ENCODE measurements at places on chromosomes 12 and 14.

GRCh38 chr12:130041983-130042812 is 120.1 kb upstream of the FZD10 start:
- no peak for DNase-seq

GRCh38 chr12:118148287-118148686 is 12.4 kb downstream of the PEBP1 start:
- no peak for DNase-seq

GRCh38 chr14:74140374-74140850 is 55.7 kb downstream of the LIN52 start:
- no peak for DNase-seq

DNA sequence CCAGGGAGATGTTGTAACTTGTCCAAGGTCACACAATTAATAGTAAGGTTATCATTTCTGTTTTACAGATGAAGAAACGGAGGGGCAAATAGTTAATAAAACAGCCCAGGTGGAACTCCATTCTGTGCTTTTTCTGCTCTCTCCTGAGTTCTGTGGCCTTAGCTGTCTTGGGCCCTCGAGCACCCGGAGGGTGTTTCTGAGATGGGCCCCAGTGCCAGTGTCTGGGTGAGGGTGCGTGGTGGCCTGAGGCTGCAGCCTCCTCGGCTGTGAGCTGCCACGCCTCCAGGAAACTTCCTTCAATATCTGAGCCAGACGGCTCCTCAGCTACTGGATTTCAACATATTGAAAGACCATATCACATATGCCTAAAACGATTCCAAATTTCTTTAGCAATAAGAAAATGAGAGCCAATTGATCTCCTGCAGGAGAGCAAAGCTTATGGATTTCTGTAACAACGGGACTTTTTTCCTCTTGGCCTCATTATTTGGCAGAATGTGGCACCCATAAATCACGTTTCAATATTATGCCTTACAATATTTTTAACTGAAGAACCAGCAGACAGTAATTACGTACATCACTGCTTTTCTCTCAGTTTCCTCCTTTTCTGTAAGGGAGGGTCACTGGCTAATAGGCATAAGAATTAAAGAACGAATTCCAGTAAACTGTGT is 74.8 kb upstream of the DICER1 start:
- DNase-seq: no peak

- no peak for DNase-seq
Observed at GRCh38 chr14:103026988-103027387, 30.4 kb downstream of the CDC42BPB start.

- peak; percentile 89 for DNase-seq
Observed at GRCh38 chr12:7638760-7639555, 26.8 kb downstream of the APOBEC1 start.

DNA sequence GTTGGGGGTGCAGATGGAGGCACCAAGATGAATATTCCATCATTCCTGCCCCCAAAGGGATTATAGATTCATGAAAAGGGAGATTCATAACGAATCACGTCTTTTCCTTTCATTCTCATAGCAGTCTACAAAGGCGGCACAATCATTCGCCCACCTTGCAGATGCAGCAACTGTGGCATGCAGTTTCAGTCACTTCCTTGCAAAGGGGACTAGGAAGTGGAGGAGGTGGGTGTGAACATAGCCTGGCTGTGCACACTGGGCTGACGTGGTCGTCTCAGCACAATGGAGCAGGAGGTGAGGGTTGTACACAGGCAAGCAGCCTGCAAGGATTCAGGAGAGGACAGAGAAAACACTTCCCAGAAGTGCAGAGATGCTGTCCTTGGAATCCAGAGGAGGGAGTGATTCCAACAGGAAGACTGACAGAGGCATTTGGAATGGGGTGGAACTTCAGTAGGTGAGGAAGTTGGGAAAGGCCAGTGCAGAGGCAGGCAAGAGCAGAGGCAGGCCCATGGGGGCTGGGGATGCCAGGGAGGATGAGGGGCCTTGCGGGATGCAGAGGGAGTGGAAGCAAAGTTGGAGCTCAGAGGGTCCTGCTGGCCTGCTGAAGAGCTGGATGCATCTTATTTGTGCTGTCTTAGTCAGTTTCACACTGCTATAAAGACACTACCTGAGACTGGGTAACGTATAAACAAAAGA is 21.9 kb upstream of the PPP2R5C start:
- DNase-seq: no peak

GRCh38 chr14:63006531-63006930 is 38.7 kb downstream of the KCNH5 start:
- no peak for DNase-seq

DNA sequence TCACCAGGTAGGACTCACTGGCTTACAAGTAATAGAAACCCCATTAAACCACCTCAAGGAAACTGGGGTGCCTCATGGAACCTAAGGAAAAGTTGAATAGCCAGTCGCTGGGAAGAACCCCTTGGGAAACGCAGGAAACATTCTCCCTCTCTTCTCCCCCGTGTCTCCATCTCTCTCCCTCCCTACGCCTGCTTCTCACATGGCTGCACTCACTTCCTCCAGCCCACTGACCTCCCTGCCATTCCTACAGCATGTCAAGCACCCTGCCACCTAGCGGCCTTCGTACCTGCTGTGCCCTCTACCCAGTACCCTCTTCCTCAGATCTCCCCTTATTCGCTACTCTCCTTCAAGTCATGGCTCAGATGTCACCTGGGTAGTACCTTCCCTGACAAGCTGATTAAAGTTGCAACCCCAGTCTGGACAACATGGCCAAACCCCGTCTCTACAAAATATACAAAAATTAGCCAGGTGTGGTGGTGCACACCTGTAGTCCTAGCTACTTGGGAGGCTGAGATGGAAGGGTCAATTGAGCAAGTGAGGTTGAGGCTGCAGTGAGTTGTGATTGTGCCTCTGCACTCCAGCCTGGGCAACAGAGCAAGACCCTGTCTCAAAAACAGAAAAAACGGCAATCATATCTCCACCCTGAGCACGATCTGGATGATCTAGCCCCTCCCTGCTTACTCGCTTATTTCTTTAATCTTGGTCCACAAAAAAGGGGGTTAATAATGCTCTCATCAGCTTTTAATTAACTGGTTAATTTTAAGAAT is 6.4 kb upstream of the DTX1 start:
- peak; percentile 18 for DNase-seq

DNA sequence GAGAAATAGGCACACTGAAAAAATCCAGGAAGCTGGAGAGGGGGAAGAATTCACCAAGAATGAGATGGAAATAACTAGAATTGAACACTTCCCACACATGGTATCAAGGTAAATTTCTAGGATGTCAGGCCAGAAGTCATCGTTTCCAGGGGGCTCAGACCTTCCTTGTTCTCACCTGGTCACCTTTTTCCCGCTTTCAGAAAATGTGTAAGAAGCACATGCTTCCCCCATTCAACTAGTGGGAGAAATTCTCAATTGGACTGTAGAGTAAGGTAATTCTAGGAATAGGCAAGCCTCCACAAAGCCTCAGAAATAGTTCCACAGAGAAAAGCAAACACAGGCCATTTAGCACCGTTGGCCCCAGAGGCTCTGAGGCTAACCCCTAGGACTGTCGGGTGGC is 2.8 kb upstream of the PTMS start:
- DNase-seq: no peak

DNA sequence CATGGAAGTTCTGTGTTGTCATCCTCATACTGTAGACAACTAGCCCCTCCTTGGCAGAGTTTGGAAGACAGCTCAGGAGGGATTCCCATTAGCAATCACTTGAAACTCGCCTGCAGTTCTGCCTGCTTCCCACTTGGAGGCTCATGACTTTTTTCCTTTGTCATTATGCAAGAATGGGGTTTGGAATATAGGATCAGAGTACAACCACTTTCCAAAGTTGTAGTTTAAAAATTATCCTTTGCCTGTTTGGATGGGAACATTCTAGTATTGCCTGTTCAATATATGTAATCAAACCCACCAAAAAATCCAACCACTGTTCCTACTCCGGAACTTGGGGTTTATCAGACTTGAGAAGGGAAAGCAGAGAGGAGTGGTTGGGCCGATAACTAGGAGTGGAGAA is 2.1 kb upstream of the GPD1 start:
- DNase-seq: peak; percentile 56

DNA sequence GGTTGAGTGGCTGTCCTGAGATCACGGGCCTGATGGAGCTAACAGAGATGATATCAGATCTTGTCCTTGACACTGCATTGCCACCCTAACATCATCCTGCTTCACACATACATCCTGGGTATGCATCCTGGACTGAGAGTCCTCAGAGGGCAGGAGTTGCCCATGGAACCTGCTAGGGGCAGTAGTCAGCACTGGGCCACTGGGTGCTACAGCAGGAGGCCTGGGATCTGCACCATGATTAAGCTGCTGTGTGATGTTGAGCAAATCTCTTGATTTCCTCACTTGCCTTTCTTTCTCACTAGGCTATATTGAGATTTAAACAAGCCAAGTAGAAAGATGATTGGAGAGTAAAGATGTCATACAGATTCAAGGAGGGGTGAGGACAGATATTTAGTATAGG is 22.1 kb upstream of the EIF4B start:
- no peak for DNase-seq

- no peak for DNase-seq
Observed at GRCh38 chr14:29716150-29716549, 211.5 kb downstream of the PRKD1 start.

GRCh38 chr14:104444159-104445030 is 135.2 kb upstream of the C14orf180 start:
- DNase-seq: no peak

DNA sequence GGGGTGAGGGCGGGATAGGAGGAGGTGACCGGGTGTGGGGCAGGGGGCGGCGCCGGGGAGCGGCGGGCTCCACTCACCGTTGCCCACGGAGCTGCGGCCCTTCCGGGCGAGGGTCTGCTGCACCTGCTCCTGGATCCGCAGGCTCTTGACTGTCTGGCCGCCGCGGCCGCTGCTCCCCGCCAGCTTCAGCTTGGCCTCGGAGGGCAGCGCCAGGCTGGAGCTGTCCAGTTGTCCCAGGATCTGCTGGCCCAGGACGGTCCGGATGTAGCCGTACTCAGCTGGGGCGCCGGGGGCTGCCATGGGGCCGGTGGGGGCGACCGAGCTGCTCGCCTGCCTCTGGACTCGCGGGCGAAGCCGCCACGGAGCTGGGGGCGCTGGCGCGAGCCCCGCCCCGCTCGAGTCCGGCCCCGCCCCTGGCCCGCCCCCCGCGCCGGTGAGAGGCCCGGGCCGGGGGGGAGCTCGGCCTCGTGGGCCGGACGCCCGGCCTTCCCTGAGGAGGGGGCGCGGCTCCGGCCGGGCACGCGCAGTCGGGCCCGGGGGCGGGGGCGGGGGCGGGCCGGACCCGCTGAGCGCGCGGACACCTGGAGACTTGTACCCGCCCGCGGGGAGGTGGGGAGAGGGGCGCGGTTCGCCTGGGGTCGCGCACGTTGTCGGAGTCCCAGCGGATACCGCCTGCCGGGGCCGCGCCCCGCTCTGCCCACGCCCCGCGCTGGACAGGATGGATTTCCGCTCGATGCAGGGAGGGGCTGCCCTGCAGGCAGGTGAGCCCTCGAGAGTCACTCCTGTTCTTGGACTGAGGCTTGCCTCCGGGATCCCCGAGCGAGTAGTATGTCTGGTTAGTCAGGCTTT is at the start of gene PKP2:
PKP2 (minus strand) TSS at position 346 of the 849 bp plus-strand sequence; CDS start at position 300, 46 bp downstream.
- no peak for DNase-seq

GRCh38 chr12:108839018-108839889 is 18.1 kb downstream of the SSH1 start:
- DNase-seq: no peak

- no peak for DNase-seq
Observed at GRCh38 chr14:49050822-49051221, 535.4 kb downstream of the RPS29 start.

GRCh38 chr12:46963977-46964971 is 115.1 kb upstream of the PCED1B start:
- DNase-seq: peak; percentile 70

GRCh38 chr14:23044840-23045239 is 2.8 kb downstream of the PSMB11 start:
- no peak for DNase-seq

GRCh38 chr14:89566644-89567415 is 149.8 kb upstream of the FOXN3 start:
- no peak for DNase-seq

DNA sequence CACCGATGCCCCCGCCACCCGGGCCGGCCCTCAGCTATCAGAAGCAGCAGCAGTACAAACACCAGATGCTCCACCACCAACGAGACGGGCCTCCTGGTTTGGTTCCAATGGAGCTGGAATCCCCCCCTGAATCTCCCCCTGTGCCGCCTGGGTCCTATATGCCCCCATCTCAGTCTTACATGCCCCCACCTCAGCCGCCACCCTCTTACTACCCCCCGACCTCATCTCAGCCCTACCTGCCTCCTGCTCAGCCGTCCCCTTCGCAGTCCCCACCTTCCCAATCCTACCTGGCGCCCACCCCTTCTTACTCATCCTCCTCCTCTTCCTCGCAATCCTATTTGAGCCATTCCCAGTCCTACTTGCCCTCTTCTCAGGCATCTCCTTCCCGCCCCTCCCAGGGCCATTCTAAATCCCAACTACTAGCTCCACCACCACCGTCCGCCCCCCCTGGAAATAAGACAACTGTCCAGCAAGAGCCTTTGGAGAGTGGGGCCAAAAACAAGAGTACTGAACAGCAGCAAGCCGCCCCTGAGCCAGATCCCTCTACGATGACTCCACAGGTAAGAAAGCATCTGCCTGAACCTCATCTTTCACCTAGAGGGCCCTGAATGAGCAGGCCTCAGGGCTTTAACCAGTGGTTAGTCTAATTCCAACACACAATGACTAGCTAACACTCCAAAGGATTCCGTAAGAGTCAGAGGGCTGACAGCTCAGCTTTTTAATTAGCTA is 851 bp downstream of the YLPM1 start:
- no peak for DNase-seq

DNA sequence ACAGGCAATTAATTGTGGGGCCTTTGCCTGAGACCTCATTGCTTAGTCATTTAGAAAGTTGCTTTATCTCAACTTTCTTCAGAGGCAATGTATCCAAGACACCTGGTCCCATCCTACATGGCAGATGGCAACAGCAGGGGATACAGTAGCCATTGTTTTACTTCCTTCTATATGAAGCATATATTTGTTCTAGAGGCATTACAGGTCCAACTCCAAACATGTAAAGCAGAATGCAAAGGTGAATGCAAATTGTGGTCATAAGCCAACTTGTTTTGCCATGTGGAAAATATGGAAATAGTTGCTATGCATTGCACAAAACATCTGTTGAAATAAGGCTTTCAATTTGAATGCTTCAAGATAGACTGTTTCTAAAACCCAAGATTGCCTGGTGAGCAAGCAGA is 109.8 kb upstream of the BCAT1 start:
- no peak for DNase-seq

DNA sequence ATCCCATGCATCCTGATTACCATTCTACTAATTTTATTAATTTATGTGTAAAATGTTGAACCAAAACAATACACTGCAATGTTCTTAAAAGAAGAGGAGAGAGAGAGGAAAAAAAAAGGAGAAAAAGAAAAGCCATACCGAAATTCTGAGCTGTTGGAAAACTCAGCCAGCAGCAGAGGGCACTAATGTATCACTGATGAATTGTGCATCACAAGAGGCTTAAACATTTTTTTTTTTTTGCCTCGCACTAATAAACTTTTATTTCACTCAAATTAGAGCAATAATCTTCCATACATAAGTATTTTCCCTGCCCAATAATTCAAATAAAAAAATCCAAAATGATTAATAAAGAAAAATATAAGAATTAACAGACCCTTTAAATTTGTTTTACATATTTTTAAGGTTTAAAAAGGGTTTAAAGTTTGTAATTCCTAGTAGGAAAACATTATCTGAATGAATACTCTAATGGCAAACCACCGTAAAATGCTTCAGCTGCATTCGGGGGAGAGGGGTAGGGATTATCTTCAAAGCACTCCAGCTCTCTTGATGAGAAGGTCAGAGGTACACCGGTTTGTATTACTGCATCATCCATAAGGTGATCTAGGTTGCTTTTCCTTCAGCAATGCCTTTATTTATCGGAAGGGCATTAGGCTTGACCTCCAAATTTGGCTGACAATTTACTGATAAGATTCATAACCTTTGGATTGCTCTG is 41.9 kb downstream of the ATP23 start:
- peak; percentile 15 for DNase-seq
